ENCODE measurements at places on chromosomes 13 and 19.

DNA sequence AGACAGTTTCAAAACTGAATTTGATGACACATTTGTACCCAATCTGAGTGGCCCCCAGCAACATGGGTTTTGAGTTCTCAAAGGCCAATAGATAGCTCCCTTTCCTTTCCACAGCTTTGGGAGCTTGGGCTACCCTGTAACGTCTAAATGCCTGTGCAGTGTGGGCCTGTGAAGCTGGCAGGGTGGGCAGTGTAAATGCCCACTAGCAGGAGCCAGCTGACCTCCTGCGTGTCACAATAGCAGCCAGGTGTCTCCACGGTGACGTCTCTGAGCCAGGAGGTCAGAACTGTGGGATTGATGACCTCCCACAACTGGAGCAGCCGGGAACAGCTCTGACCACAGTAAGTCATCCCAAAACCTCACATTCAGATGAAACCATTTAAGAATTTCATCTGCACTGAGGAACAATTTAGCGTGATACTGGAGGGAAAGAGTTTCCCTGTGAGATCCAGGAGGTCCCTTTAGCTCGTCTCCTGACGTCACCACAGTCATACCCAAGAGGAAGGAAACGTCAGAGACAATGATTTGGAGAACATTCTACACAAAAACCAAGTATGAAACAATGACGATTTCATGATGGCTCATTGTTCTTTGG is at the start of gene IPO5:
Gene IPO5, plus strand, starts transcription at position 300 of the 595 bp plus-strand sequence. CDS start 23,022 bp downstream, outside the sequence.
- DNase-seq: no peak

GRCh38 chr19:38634757-38635482 is 12.5 kb upstream of the ACTN4 start:
- peak; percentile 39 for DNase-seq

- DNase-seq: peak; percentile 65
Measured at GRCh38 chr19:5479958-5480357, 24.7 kb downstream of the ZNRF4 start.

DNA sequence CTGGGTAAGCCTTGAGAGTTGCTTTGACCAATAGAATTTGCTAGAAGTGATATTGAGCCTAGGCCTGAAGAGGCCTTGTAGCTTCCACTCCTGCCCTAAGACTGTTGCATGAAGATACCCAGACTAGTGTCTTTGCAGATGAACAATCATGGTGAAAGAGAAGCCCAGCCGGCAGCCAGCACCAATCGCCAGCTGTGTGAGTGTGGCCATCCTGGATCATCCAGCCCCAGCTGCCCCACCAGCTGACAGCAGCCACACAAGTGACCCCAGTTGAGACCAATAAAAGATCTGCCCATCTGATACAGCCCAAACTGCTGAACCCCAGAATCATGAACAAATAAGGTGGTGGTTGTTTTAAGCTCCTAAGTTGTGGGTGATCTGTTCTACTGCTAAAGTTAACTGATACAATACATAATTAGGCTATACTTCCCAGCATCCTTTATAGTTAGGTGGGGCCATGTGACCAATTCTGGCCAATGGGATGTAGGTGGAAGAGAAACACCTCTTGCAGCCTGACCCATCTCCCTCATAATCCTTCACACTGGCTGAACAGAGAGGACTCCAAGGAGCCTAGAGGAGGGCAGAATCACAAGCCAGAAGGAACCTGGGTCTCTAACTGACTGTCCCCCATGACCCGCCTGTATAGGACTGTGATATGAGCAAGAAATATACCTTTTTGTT is 9.4 kb upstream of the ZNF428 start:
- no peak for DNase-seq

DNA sequence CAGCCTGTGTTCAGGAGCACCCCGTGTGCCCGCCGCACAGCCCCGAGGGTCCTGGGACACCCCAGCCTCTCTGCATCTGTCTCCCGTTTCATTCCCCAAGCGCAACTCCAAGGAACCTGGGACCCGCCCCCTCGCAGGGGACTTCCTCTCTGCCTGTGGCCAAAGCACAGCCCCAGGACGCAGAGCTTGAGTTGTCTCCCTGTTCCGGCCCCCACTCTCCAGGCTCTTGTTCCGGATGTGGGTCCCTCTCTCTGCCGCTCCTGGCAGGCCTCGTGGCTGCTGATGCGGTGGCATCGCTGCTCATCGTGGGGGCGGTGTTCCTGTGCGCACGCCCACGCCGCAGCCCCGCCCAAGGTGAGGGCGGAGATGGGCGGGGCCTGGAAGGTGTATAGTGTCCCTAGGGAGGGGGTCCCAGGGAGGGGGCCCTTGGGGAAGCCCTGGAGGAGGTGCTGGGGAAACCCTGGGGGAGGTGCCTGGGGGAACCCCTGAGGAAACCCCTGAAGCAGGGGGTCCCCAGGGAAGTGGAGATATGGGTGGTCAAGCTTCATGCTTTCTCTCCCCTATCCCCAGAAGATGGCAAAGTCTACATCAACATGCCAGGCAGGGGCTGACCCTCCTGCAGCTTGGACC is 1.3 kb downstream of the HCST start:
- DNase-seq: no peak

DNA sequence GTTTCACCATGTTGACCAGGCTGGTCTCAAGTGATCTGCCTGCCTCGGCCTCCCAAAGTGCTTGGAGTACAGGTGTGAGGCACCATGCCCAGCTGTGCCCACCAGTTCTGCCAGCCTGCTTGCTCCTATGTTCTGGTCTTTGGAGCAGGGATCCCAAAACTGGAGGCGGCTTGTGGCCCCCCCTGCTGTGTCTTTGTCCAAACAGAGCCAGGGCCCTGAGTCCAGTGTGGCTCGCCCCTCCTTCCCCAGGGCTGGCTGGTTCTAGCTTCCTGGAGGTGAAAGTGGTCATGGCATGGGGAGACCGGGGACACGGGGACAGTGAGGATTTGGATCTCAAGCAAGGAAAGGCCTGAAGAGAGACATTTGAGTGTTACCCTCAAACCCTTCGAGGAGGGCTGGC is 11.5 kb upstream of the TINCR start:
- DNase-seq: no peak

DNA sequence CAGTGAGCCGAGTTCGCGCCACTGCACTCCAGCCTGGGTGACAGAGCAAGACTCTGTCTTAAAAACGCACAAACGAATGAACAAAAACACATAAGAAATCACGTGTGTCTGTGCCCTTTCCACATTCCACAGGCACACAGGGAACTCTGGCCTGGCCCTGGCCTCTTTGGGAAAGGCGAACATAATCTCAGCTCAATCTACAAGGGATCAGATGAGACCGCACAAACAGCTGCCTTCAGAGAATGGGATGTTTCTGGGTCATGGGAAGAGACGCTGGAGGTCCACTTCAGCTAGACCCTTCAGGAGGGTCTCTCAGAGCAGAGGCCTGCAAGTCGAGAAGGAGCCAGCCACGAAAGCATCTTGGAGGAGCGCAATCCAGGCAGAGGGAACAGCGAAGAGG is 6.3 kb upstream of the CRTC1 start:
- DNase-seq: no peak

- DNase-seq: no peak
Measured at GRCh38 chr19:39297931-39298634, 1.9 kb downstream of the IFNL1 start.

GRCh38 chr19:16566161-16566560 is 6.1 kb downstream of the SLC35E1 start:
- no peak for DNase-seq

GRCh38 chr19:50300051-50300450 is 29.1 kb downstream of the KCNC3 start:
- DNase-seq: no peak

DNA sequence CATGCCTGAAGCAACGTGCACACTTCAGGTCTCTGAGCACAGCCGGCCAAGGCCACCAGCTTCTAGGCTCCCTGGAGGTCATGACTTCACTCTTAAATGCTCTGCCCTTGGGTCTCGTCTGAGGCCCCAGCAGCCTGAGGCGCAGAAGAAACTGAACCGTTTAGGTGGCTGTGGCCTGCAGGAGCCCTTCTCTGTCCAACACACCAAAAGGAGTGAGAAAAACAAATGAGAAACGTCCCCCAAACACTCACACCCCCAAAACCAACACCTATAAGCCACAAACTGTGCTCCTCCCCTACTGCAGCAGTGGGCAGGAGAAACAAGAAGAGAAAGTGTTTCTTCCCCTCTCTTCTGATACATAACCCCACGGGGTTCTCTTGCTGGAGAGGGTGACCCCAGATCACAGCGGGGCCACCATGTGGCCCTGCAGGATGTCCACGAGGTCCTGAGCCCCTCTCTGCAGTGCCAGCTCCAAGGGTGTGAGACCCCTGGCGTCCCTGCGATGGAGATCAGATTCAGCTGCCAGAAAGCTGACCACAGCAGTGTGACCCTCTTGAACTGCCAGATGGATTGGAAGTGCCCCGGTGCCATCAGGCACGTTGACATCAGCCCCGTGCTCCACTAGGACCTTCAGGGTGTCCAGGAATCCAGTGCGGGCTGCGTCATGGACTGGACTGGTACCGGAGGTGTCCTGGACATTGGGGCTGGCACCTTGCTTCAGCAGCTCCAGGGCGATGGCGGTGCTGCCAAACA is 1.0 kb upstream of the KRI1 start:
- DNase-seq: no peak

GRCh38 chr19:29450812-29451211 is 75.0 kb upstream of the VSTM2B start:
- DNase-seq: no peak

DNA sequence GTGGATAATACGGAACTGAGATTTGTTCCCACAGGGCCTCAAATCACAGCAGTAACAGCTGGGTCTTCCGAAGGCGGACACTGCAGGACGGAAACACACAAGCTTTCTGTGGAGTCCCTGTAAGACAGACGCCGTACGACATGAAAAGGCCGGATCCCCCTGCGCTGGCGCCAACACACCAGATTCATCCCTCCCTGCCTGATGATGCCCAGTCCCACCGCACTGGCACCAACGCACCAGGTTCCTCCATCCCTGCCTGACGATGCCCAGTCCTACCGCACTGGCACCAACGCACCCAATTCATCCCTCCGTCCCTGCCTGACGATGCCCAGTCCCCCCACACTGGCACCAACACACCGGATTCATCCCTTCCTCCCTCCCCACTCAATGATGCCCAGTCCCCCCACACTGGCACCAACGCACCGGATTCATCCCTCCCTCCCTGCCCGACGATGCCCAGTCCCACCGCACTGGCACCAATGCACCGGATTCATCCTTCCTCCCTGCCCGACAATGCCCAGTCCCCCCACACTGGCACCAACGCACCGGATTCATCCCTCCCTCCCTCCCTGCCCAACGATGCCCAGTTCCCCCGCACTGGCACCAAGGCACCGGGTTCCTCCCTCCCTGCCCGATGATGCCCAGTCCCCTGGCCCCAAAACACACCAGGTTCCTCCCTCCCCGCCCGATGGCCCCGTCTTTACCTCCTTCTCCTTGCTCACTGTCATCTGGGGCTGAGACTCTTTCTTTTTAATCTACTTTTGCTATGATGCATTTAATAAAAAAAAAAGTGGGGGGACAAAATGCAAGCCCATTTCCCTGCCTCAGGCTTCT is 55.1 kb downstream of the RASA3 start:
- DNase-seq: no peak

- peak; percentile 58 for DNase-seq
Measured at GRCh38 chr13:26022538-26023292, 29.1 kb downstream of the SHISA2 start.

DNA sequence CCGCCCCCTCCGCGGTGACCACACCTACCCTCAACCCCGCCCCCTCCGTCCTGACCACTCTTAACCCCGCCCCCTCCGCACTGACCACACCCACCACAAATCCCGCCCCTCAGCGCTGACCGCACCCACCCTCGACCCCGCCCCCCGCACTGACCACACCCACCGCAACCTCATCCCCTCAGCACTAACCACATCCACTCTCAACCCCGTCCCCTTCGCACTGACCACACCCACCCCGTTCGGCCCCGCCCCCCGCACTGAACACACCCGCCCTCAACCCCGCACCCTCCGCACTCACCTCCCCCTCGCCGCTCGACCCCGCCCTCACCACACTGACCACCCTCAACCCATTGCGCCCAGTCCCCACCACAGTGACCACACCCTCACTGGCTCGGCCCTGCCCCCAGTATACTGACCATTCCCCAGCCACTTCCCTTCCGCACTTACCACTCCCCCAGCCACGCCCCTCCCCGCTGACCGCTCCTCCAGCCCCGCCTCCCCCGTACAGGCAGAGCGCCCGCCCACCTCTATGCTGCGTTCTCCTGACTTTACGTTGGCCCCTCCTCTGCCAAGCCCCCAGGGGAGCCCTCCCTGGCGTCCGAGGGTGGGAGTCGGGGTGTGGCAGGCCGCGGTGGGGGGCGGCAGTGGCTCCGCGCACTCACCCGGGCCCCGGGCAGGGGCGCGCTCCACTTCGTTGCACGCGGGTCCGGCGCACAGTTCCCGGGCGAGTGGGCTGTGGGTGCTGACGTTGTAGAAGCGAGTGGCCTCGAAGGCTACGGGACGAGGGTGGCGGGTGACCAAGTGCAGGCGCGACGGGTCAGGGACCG is 8.4 kb downstream of the F2RL3 start:
- DNase-seq: no peak

- DNase-seq: no peak
Measured at GRCh38 chr13:35865341-35866240, 265.6 kb downstream of the DCLK1 start.
